ENCODE measurements at places on chromosomes 6 and 20.

DNA sequence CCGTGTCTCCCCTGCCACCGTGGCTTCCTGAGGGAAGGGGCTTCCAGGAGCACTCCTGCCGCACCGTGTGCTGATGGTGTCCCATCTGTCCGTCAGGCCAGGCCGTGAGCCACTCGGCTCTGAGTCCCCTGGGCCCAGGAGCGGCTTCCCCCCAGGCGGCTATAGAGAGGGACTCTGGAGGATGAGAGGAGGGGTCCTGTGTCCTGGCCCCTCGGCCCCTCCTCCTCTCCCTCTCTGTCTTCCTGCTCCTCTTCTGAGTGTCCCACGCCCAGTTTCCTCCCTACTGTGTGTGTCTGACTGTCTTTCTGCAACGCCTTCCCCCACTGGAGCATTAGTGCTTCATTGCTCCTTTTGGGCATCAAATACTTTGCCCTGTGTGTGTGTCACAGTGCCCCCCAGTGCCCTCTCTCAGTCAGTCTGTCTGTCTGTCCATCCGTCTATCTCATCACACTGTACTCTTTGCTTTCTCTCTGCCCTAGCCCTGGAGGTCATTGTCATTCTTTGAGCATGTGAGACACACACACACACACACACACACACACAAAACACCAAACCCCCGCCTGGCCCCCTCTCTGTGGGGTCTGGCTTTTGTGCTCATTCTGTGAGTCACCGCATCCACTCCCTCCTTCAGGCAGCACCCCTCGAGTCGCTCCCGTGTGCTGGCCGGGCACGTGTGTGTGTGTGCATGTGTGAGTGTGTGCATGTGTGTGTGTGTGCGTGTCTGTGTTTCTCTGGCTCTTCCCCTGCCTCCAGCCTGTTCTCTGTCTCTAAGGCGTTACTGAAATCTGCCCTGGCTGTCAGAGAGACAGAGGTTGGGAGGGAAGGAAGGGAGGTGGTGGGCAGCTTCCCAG, 71.9 kb downstream of the SRC start:
- peak; percentile 57 for DNase-seq

GRCh38 chr20:1015181-1015580, 13.1 kb upstream of the RSPO4 start:
- no peak for DNase-seq

GRCh38 chr20:46963758-46964617, 69.3 kb downstream of the EYA2 start:
- DNase-seq = no peak

- no peak for DNase-seq
Measured at GRCh38 chr6:126905917-126906316, 212.6 kb upstream of the RSPO3 start.

DNA sequence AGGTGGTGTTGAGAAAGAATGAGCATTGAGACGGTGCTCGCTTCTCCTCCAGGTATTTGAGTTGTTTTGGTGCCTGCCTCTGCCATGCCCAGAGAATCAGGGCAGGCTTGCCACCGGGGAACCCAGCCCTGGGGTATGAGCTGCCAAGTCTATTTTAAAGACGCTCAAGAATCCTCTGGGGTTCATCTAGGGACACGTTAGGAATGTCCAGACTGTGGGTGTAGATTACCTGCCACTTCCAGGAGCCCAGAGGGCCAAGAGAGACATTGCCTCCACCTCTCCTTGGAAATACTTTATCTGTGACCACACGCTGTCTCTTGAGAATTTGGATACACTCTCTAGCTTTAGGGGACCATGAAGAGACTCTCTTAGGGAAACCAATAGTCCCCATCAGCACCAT, 28.3 kb downstream of the SAYSD1 start:
- DNase-seq = no peak

- peak; percentile 22 for DNase-seq
Measured at GRCh38 chr6:14079433-14079832, 38.1 kb upstream of the CD83 start.

DNA sequence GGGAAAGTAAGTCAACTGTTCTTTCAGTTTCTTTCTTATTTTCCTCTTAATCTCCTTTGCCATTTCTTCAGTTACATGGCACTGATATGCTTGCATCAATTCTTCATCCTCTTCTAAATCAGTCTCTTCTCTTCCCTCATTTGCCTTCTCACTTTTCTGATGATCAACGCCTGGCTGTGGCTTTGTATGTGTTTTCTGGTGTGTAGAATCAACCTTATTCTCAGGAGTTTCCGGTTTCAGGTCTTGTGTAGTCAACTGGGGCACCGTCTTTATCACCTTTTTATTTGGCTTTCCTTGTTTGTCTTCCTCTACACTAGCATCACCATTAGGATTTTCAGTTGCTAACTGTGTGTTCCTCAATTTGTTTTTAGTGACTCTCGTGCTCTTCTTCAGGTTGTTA, 31.6 kb downstream of the AHI1 start:
- DNase-seq = no peak

DNA sequence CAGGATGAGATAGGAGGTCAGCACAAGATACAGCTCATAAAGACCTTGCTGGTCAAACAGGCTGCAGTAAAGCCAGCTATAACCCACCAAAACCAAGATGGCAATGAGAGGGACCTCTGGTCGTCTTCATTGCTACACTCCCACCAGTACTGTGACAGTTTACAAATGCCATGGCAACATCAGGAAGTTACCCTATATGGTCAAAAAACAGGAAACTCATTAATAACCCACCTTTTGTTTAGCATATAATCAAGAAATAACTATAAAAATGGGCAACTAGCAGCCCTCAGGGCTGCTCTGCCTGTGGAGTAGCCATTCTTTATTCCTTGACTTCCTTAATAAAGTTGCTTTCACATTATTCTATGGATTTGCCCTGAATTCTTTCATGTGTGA, 30.9 kb downstream of the SLC22A2 start:
- no peak for DNase-seq

GRCh38 chr6:19193624-19194023, 643.5 kb upstream of the ID4 start:
- DNase-seq = no peak

- no peak for DNase-seq
Measured at GRCh38 chr6:116362276-116362675, 8.5 kb upstream of the DSE start.

Data from fibroblast of skin of scalp (primary cell).